ENCODE measurements at places on chromosomes 2 and 18.

DNA sequence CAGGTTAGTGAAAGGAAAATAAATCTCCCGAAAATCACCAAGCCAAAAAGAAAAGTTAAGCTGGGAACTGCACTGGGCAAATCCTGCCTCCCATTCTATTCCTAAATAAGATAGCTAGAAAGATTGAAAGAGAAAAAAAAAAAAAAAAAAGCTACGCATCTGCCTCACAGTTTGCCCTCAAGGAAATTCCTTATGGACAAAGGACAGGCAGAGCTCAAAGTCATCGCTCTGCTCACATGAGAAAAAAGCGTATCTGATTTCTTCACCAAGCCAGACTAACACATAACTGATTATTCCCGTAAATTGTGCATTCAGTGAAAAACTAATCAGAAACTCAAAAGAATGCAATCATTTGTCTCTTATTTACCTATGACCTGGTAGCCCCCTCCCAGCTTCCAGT, 50.0 kb downstream of the PUM2 start:
- no peak for DNase-seq

DNA sequence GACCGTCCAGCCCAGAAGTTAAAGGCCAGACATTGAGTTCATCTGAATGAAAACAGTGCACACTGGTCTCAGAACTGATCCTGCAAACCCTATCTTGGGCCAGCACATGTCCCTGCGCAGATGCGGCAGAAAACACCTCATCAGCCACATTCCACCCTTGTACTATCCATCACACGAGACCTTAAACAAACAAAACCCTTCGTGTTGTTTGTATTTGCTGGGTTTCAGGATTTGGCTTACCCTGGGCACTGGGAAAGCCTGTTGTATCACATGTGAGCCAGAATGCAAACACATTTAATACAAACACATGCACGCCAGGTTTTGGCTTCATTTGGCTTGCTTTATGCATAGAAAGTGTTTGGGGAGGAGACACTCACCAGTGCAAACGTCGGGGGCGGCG, 12.5 kb downstream of the WIPF1 start:
- DNase-seq: no peak

DNA sequence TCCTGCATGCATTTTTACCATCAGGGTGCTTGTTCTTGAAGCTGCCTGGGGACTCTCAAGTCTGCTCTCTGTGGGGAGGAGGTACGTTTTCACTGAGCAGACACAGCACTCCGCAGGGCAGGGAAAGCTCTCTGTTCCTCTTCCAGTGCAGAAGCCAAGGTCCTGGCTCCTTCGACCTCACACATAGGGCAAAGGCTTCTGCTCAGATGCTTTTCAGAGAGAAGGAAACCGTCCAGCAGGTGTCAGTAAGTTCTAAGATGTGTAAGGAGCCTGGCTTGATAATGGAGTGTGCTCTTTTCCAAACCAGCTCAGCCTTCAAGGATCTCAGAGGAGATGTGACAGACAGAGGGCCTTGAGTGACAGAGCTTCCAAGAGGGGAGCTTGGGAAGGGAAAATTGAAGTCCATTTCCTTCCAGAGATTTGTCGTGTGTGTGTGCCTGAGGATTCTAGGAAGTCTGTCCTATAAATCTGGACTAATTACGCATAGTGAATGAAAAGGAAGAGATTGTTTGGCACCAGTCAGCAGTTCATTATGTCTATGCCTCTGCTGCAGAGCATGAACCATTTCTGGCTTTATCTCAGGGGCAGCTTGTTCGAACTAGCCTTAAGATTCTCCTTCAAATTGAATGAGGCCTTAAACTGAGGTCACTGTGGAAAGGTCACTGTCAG, 67.3 kb upstream of the UPP2 start:
- no peak for DNase-seq

- DNase-seq: no peak
Observed at GRCh38 chr2:101368376-101368775, 18.9 kb downstream of the CREG2 start.

GRCh38 chr2:138724327-138724726, 55.9 kb downstream of the NXPH2 start:
- DNase-seq: no peak

- no peak for DNase-seq
Observed at GRCh38 chr2:9992427-9993187, 41.1 kb downstream of the GRHL1 start.

DNA sequence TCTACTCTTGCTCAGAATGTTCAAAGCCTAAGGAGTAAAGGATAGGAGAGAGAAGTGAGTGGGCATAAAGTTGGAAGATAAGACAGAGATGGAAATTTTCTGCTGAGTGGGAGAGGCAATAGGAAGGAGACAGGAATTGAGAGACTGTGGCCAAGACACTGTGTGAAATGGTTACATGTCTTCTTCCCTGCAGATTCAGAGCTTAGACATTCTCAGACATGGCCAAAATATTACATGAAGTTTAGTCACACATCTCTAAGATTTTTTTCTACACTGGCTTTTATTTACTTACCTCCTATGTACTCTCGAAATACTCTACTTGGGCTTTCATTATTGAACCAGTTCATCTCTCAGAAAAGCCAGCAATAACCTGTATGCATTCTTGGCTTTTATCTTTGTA, 363.0 kb upstream of the FANCL start:
- no peak for DNase-seq

GRCh38 chr2:211928201-211928600, 610.4 kb downstream of the ERBB4 start:
- no peak for DNase-seq

GRCh38 chr18:13890761-13891361, 24.5 kb downstream of the MC2R start:
- no peak for DNase-seq

DNA sequence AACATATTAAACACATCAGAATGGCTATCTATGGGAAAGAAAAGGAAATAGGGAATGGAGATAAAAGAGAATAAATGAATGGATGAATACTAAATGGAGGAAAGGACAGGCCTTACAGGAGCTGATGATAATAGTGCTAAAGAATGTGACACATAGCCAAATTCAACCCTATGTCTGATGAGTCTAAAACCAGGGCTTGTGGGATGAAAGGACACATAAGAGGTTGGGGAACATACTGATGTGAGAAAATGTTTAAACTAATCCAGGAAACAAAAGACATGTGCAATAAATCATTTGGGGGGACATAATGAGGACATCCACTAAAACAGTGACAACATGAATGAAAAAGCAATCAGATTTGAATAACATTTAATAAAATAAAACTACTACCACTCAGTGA, 120.0 kb downstream of the DYM start:
- no peak for DNase-seq

GRCh38 chr2:228819701-228820100, 451.4 kb downstream of the PID1 start:
- no peak for DNase-seq

DNA sequence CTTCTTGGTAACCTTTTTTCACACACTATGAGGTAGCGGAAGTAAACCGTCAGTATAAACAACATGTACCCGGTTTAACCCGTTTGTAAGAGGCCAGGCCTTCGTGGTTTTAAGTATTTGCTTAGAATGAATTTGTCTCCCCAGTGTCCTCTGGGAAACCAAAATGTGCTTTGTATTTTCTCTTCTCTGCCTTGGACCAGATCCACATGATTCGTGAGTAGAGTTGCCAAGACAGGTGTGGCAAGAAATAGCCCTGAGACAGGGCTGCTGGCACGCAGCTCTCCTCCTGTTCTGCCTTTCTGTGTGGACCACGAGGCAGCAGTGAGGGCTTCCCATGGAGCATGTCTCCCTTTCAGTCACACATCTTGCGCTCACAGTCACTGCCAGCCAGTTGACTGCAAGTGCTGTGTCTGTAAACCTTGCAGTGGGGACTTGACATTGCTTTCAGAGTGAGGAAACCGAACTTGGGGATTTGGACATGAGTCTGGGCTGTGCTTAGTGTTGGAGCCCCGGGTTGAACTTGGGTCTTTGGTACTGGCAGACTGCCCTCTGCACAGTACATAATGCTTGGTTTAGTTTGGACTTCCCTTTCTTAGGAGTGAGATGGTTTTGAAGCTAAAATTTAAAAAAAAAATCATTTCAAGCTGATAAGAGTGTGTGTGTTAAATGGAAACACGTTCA, 19.1 kb downstream of the BCL2L11 start:
- DNase-seq: no peak

DNA sequence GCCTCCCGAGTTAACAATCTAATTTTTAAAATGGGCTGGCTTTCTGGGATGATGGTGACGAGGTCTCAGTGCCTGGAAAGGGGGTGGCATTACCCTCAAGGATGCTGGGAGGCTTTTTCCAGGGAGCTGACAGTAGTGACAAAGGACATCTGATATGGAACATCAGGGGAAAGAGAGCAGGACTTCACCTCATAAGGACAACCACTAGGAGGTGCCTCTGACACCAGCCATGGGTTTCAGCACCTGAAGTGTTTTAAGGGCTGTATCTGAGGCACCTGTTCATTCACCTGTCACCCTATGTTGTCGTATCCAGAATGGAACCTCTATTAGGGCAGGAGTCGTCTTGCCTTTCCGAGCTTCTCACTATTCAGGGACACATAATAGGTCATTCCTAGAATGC, 10.8 kb downstream of the IL36B start:
- DNase-seq: no peak
